ENCODE measurements at places on chromosomes 1 and 21.

GRCh38 chr1:56934430-56935060 lies 31.3 kb downstream of the C8B start:
- no peak for DNase-seq

GRCh38 chr1:31266547-31266946 lies 26.9 kb upstream of the NKAIN1 start:
- DNase-seq, result no peak

GRCh38 chr1:221711063-221711577 lies 30.8 kb downstream of the DUSP10 start:
- no peak for DNase-seq

DNA sequence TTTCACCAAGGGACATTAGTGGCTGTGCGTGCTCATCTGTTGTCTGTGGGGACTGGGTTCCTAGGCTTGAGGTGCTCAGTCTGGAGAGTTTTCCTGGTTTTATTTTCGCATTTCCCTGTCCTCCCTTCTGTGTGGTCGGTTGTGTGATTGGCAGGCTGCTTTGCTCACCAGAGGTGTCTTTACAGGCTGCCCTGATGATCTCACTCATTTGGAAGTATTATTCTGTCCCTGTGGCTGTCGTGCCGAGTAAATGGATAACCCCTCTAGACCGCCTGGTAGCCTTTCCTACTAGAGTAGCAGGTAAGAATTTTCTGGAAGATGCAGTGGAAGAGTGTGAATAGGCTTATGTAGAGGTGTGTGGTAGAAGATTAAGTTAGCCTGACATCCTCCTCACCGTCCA lies 44.1 kb upstream of the HMGN1 start:
- no peak for DNase-seq

- DNase-seq, result no peak
Measured at GRCh38 chr1:185906186-185906585, 172.0 kb downstream of the HMCN1 start.

DNA sequence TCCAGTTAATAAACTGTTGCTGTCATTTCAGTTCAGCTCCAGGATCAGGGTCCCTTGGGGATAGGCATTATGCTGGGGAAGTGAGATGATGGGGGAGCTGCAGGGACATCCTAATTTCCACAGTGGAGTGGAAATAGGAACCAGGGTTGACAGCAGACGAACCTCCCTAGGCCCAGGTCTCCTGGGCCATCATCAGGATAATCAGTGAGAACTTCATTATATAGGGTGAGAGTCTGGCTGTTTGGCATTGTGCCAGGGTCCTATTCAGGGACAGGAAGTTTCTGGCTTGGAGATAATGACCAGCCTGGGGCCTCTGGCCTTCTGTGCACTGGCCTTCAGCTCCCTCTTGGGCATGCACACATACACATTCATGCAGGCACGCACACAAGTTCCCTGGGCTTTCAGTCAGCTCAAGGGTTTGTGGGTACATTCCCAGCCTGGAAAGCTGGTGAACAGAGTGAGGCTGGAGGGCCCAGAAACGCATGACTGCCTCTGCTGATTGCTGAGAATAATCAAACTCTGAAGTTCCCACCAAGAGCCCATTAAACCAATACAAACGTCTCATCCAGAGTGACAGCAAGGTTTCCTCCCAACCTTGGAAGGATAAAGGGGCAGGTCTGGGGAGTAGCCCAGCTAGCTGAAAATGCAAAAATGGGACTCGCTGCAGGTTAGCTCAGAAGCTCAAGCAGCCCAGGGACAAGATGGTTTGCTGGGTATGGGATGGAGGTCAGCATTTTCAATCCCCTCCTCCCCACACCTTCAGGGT lies 13.9 kb upstream of the LRIG2 start:
- no peak for DNase-seq

DNA sequence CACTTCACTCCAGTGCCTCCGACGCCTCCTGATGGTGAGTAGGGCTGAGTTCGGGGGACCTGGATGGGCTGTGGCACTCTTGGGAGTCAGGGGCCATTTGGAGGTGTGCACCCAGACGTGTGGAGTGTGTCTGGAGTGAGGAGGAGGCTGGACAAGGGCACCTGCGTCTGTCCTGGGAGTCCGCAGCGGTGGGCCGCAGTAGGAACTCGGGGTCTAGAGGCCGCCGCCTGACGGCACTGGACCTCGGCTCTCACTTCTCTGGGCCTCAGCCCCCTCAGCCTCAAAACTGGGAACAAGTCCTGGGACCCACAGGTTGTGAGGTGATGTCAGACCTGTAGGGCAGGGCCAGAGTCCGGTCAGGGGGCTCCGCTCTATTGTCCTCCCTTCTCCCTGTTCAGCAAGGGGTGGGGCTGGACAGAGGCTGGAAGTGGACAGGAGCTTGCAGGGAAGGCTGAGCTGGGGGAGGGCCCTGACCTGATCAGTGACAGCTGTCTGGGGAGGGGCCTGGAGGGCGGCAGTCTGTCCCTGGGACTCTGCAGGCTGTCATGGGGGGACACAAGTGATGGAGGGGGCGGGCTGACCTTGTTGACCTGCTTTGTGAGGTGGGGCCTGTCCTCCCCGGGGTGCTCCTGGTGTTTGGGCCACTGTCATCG lies 15.5 kb downstream of the AGRN start:
- DNase-seq, result no peak

DNA sequence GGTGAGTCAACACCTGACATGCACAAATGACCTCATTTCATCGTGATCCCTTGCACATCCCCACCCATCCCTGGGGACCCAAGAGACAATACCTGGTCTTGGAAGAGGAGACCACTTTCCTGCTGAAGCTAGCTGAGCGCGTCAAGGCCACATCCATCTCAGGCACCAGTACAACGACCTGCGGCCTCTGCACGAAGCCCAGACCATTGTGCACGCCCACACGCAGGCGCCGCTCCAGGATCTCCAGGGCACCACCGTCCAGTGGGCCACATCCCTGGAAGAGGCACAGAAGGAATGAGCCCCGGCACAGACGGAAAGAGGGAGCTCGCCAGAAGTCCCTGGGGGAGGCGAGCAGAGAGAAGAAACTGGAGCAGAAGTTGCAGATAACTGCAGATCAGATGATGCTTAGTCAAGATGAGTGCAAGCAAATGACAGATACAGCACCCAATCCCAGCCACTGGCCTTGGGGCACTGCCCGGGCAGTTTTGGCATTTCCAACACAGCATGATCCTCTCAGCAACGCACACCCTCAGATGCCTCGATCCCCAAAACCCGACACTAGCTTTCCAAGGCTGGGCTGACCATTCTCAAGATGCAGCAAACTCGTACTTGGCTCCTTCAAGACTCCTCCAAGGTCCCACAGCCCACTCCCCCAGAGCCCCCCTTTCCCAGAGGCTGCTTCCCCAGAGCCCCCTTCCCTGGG lies 44.1 kb downstream of the NPHP4 start:
- no peak for DNase-seq

DNA sequence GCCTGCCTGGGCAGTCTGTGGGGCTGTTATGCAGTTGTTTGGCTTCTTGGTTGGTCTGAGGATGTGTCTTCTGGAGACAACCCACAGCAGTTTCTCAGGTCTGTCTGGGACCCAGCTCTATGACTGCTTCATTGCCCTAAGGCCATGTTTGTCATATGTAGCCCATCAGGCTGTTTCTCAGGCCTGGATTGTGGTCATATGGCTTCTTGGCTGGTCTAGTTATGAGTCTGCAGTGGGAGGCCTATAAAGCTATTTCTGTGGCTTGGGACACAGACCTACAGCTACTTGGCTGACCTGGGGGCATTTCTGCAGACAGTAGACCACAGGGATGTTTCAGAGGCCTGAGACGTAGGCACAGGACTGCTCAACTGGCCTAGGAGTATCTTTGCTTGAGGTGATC lies 41.5 kb downstream of the CHIA start:
- DNase-seq, result no peak

DNA sequence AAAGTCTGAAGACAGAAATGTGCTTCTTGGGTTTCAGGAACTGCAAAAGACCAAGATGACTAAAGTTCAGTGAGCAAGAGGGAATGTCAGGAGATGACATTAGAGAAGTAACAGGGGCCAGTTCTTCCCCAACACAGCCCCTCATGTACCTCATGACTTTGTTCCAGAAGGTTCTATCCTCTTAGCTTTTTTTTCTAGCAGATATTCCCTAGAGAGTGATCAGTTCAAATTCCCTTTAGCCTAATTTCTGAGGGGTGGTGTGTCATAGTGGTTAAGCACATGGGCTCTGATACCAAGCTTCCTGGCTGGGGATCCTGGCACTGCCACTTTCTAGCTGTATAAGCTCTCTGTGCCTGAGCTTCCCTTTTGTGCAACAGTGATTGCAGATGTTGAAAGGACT lies 108.0 kb downstream of the LBR start:
- DNase-seq, result no peak

DNA sequence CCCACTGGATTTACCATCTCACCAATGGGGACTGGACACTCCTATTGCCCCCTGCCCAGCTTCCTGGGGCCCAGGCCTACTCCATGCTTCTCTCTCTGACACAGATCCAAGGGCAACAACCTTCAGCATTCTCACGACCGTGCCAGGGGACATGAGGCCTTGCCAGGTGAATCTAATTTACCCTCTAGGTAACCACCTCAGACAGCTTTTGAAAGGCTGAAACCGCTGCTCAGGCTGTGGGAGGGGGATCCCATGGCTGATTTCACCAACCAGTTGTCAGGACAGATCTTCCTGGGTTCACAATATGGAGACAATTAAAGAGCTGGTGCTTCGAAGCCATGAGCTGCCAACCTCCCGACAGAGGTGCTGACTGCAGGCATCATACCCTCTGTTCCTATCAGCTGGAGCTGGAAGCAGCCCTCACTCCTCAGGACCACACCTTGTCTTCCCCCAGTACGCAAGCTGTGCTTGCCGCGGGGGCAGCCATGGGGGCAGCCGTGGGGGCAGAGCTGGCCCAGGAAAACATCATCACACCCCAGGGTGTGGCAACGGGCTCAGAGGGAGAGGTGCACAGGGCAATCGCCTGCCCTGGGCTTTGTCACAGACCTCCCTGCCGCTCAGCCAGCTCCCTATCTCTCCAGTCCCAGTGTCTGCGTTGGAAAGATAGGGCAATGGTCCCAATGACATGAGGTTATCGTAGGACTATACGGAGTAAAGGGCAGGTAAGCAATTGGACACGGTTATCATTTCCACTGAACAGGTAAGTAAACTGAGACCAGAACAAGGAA lies 120.2 kb downstream of the DMRTB1 start:
- DNase-seq, result no peak

- DNase-seq, result no peak
Measured at GRCh38 chr1:203273869-203274602, 31.3 kb upstream of the BTG2 start.

DNA sequence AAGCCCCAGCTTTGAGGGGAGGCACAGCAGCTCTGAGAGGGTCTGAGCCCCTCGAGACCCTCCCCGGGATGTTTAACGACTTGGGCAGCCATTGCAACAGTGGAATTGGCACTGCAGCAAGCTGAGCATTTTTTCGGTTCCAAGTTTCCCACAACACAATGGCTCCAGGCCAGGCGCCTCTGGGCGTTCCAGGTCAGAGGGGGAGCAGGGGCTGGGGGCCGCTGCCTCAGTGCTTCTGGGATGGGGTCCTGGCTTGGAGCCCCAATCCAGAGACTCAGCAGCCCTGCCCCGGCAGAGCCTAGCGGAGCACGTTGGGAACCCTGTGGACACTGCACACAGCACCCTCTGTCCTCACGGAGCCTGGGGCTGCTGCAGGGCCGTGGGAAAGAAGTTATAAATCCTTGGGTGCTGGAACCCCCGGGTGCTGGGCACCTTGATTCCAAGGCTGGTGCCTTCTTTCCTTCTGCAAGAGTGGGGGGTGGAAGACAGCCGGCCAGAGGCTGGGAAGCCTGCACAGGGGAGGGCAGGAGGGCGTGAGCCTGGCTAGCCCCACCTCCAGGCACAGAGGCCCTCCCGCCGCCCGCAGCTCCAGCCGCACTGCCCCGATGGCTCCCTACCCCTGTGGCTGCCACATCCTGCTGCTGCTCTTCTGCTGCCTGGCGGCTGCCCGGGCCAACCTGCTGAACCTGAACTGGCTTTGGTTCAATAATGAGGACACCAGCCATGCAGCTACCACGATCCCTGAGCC lies 50.1 kb downstream of the COL18A1 start:
- DNase-seq, result no peak

- DNase-seq, result no peak
Measured at GRCh38 chr1:49906365-49906764, 117.4 kb downstream of the AGBL4 start.

GRCh38 chr1:26257222-26257621 lies 22.7 kb upstream of the SH3BGRL3 start:
- DNase-seq, result no peak

DNA sequence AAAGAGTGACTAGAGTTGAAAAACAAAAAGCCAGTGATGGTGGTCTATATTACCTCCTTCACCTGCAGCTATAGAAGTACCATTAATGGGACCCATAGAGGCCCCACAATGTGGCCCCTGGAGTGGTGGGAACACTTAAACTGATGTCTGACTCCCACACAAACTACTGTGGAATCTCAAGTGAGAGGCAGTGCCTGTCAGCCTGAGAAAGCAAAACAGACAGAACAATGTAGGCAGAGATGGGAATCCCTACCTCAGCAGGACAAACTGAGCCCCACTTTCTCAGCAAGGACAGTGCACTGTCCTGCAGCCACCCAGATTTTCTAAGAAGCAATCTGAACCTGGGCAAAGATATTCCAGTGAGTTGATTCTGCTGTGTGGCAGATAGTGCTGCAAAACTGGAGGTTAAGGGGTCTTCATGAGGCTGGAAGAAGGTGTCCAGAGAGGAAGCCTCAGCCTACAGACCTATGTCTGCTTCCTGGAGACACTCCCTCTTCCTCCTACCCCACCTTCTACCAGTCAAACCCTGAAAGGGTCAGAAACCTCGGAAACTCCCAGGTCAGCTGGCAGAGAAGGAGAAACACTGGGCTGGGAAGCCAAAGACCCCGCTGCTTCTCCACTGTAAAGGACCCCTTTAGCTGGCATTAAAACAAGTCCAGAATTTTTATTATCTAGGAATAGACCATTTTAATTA lies 228.7 kb downstream of the C1orf94 start:
- no peak for DNase-seq

DNA sequence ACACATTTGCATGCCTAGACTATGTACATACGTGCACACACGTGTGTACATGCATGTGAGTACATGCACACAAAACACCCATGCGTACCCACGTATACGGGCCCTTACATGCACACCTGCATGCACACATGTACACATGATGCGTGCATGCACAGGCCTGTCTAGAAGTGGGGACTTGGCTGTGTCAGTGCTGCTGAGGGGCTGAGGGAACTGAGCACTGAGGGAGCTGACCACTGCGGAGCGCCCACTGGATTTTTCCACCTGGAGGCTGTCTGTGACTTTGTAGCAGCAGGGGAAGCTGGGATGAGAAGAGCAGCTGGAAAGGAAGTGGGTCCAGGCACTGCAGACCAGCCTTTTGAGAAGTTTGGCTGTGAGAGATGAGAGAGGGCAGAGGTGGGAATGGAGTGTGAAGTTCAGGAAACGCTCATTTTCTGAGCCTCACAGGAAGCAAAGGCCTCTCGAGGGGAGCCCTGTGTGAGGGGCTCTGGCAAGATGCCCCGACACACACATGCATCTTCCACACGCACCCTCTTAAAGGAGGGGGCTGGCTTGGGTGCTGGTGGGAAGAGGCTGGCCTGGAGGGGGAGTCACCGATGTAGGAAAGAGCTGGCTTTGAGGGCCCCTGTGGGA lies 20.9 kb downstream of the PODN start:
- DNase-seq, result no peak

- DNase-seq, result no peak
Measured at GRCh38 chr1:197029749-197030148, 37.3 kb downstream of the F13B start.

- no peak for DNase-seq
Measured at GRCh38 chr1:151007853-151008243, 401 bp upstream of the PRUNE1 start.

GRCh38 chr1:205211839-205212536 lies 486 bp upstream of the DSTYK start:
- no peak for DNase-seq

GRCh38 chr1:229664133-229664689 lies 38.2 kb downstream of the URB2 start:
- DNase-seq, result peak; percentile 71

- DNase-seq, result no peak
Measured at GRCh38 chr1:25685211-25685750, 68.7 kb downstream of the MAN1C1 start.

Data from CD4-positive, alpha-beta memory T cell (primary cell).